ENCODE measurements at places on chromosomes 12 and 14.

GRCh38 chr14:72679141-72679535, 214.8 kb downstream of the DPF3 start:
- DNase-seq, result no peak

DNA sequence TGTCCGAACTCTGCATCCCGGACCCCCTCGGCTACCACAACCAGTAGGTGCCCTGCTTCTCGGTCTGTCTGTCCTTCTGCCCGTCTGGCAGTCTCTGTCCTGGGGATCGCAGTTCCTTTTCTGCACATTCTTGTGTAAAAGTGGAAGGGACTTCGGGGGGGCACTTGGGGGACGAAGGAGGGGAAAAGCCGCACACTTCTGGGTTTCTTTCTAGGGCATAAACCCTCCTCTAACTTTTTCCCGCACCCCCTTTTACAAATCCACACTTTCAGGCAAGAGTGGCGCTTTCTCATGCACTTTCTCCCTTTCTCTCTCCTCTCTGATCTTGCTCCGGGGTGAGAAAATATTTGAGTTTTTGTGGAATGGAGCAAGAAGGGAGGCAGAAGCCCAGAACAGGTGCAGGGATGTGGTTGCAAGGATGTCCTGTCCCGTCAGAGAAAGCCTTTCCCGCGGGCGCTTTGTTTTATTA, 506 bp downstream of the ESRRB start:
- DNase-seq, result no peak

GRCh38 chr12:87509237-87509820, 519.9 kb downstream of the C12orf50 start:
- no peak for DNase-seq

GRCh38 chr14:69161590-69161989, 8.7 kb upstream of the DCAF5 start:
- no peak for DNase-seq

DNA sequence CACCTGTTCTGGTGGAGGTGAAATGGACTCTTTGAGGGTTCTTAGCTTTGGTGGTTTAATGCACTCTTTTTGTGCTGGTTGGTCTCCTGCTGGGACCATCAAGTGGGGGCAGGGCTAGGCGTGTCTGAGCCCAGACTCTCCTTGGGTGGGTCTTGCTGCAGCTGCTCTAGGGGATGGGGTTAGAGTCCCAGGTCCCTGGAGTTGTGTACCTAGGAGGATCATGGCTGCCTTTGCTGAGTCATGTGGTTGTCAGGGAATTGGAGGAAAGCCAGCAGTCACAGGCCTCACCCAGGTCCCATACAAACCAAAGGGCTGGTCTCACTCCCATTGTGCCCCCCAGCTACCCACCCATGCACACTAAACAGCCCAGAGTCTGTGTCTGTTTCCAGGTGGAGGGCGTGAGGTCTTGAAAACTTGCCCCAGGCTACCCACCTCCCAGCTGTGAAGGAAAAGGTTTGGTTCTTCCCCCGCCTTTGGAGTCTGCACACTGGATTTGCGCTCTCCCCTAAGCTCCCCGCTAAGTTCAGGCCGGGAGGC, 387.7 kb downstream of the TMTC2 start:
- DNase-seq, result no peak

DNA sequence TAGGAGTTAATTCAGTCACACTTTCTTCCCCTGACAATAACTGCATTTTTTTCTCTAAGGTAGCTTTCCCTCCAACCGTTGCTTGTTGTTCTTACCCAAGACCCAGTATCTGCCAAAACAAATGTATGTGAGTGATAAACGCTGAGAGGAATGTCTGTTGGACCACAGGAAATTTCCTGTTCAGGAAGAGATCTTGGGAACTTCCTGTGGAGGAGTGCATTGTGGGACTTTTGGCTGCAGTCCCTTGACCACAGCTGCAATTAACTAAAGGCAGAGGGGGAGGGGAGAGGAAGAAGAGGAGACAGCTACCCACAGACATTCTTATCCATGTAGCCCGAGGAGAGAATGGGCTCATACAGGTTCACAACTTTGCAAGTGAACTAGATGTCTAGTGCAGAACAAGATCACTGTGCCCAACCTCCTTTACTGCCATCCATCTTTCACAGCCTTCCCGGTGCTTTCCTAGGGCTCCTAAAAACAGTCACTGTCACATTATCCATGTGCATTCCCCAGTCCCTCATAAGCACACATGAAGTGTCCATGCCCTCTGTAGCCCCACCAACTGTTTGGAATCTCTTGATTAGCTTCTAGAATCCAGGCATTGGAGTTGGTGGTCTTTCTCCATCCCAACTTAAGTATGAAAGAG, 149.5 kb downstream of the ETV6 start:
- DNase-seq, result no peak

DNA sequence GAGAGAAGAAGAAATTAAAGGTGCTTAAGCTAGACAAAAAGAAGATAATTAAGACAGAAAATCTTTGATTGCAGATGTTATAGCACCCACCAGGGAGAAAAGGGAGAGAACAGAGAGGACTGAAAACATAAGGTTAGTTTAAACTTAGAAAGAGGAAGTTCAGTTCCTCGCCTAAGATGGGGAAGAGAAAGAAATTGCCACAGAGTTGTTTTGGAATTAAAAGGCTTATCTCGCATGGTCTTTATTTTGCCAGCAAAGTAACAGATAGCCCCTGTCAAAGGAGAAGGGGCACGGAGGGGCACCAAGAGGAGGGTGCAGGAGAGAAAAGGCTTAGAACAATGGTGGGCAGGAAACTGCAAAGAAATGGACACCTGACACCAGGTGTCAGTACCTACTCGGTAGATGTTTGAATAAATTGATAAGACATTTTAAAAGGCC, 17.8 kb upstream of the OXA1L start:
- no peak for DNase-seq

GRCh38 chr14:95561001-95561412, 26.2 kb downstream of the GLRX5 start:
- peak; percentile 80 for DNase-seq

- no peak for DNase-seq
These were observed 113.3 kb upstream of the DIO2 start for GRCh38 chr14:80324649-80325048.

GRCh38 chr12:47770086-47770726, 2.8 kb upstream of the SLC48A1 start:
- no peak for DNase-seq

DNA sequence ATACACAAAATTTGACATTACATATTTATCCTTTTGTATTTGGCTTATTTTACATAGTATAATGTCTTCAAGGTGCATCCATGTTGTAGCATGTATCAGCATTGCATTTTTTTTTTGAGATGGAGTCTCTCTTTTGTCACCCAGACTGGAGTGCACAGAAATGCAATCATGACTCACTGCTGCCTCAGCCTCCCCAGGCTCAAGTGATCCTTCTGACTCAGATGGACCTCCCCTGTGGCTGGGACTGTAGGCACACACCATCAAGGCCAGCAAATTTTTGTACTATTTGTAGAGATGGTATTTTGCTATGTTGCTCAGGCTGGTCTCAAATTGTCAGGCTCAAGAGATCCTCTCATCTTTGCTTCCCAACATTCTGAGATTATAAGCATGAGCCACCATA, 214.4 kb upstream of the ALG10B start:
- DNase-seq, result no peak

- peak; percentile 1 for DNase-seq
These were observed 7.3 kb upstream of the CLMN start for GRCh38 chr14:95326987-95327386.

- no peak for DNase-seq
These were observed 68.9 kb downstream of the DAD1 start for GRCh38 chr14:22519877-22520685.

DNA sequence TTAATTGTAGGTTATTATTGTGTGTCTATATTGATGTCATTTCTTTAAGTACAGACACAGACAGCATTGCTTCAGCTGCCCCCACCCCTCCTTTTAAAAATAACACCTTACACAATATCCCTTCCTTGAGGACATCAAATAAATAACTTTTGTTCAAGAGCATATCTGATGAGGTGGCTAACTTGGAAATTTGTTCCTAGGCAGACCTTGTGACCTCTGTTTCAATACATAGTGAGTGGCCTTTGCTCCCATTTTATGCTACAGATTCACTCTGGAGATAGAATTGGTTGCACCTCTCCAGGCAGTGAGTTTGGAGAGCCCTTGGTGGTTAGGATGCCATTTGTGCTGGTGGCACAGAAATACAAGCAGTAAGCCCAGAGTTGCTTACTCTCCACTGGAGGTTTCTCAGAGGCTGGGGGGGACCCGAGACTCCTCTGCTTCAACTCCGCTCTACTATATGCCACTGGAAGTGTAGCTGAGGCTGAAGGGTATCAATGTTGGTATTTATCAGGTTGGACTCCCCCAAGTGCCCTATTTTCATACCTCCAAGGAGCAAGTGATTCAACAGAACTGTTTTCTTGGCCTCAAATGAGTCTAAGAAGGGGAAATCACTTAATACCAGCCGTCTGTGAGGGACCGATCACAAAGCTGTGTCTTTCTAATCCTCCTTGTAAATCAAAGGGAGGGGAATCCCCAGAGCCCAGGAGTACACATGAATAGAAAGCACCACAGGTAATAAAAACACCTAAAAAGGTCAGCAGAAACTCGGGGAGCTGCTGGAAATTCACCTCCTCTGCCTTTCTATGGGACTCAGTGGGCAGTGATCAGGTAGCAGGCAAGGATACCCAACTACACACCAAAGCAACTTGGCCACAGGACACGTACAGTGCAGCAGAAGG, 463.1 kb downstream of the RAD51B start:
- no peak for DNase-seq

- no peak for DNase-seq
These were observed 13.0 kb upstream of the DLK1 start for GRCh38 chr14:100713705-100714104.

- DNase-seq, result no peak
These were observed 25.9 kb downstream of the NOC4L start for GRCh38 chr12:132170094-132170636.

- DNase-seq, result no peak
These were observed 51.4 kb downstream of the HMGA2 start for GRCh38 chr12:65875640-65876071.

DNA sequence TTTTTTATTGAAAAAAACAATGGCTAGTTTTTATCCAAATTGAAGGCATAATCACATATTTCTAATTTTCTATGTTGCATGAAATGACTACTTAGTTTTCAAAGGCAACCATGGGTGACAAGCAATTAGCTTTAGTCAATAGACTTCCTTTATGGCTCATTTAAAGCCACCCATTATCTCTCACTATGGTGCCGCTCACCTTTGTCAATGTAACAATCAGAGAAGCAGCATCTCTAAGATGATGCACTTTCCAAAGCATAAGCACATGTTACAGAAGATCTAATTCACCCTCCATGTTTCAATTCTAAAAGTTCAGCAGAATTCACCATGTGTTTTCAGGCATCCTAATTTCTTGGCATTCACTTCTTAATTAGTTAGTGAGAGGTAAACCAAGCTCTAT, 166.6 kb upstream of the RPL10L start:
- no peak for DNase-seq

DNA sequence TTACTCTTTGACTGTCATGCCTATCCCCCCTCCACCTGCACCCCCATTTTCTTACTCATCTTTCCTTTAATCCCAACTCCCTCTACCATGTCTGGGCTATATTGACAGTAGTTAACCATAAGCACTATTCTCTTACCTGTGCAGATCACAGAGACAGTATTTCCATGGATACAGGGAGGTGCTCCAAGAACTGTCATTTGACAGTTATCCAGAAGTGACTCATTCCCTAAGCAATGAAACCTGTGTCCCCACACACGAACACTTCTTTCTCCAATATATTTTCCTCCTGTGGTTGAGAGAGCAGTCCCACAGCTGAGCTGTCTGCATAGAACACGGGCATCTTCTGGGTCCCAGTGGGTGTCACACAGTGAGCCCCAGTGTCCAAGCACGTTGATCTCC, 68.8 kb downstream of the CD163L1 start:
- no peak for DNase-seq

DNA sequence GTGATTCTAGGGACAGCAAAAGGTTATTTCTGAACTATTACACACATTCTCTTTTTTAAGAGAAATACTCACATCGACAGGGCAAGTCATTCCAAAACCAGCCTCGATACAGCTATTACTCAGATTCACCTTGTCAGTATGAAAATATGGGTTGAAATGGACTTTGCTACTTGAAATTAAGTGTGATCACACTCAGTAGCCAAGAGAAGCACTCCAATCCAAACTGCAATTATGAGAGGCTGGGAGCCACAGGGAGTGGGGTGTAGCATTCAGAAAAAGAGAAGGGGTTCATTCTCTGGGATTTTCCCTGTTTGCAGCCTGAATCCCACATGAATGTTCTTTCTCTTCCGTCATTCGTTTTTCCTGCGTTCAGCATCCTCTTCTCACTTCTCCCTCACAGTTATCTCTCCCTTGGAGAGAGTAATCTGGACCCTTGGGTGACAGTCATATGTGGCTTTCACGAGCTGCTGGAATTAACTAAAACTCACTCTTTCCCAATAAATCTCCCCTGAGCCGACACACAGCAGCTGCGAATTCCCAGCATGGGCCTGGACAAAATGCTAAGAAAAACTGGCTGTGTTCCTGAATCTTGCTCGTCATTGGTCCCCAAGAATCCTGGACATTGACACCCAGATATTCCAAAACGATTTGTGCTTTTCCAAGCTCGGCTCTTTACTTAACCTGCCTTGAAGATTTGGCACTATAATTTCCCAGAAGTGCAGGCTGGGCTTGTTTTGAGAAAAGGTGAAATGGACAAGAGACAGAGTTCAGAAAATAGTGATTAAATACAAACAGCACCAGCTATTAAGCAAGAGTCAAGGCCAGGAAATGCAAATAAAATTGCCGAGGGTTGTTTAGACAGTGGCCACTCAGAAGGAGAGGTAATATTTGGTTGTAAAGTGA, 199.5 kb upstream of the PLEKHG7 start:
- no peak for DNase-seq

GRCh38 chr12:55738123-55739024, 4.5 kb upstream of the GDF11 start:
- DNase-seq, result peak; percentile 87

GRCh38 chr14:81434230-81434629, 34.1 kb upstream of the STON2 start:
- no peak for DNase-seq

DNA sequence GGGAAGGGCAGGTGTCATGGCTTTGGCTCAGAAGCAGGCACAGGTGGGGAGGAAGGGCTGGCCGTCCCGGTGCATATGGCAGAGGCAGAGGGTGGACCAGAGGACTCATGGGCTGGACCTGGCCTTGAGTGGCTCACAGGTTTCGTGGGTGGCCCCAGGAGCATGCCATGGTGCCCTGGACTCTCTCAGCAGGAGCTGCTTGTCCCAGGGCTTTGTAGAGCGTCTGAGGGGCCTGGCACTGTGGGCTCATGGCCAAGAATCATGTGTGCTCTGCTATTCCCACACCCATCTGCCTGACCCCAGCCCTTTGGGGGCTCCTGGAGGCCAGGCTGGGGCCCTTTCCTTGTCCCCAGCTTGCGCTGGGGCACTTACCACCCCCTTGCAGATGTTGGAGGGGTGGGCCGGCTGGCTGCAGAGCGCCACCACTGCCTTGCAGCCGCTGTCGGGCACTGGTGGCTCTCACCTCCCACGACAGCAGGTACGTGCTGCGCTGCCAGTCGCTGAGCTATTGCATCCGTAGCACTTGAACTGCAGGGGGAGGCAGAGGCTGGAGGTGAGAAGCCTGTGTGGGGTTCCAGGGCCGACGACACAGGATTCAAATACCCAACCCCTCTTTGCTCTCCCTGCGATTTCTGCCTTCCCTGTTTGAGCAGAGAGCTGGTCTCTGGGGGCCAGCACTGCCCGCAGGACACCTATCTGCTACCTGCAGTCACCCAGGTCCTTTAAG, 187.4 kb upstream of the PRMT8 start:
- no peak for DNase-seq

- no peak for DNase-seq
These were observed 151.7 kb downstream of the NUAK1 start for GRCh38 chr12:105986779-105987684.

Data from tibial artery (tissue), 4 donors.